ENCODE measurements at places on chromosomes 7 and 10.

DNA sequence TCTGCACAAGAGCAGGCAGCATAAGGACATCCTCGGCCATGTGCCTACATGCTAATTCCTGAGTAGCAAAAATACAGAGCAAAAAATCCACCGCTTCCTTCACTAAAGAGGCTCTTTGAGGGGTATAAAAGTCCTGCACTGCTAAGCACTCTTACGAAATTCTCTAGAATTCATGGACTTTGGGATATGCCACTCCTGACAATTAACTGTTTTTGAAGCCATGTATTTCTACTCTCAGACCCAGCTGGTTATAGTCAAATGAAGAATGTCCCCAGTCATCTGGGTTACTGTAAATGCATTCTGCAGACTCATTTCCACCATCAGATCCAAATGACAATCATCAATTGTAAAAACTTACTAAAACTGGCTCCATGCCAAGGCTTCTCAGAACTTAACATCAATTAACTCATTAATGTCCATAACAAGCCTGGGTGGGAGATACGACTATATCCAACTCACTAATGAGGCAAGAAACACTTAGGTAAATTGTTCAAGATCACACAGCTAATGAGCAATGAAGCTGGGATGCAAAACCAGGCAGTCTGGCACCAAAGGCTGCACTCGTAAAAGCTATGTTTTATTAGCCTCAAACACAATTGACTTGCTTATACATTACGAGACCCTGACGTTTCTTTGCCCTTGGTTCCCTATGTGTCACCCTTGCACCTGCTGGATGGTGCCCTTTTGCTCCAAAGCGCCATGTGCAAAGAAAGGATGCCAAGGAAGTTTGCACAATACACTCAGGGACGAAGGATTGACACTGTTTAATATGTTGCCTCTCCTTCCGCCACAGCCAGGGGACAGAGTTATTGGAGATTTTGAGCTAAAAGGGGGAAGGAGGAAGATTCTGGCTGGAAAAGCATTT lies 250.4 kb downstream of the ELMO1 start:
- no peak for DNase-seq

DNA sequence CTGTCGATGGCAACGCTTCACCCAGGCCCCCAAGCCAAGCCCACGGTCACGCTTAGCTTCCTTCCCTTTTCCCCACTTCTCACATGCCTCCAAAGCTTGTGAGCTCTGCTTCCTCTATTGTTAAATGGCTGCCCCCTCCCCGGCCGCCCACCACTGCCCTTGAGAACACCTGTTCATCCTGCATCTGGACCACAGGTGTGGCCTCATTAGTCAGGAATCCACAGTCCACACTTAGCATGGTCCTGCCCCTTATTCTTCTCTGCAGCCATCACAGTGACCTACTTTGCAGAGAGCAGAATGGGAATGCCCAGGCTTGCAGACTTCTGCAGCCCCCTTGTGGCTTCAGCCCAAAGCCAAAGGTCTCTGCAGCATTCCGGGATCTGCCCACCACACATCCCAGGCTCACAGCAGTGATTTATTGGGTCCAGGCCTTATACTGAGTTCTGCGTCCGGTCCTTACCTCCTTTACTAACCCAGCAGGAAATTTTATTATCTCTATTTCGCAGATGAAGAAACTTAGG lies 66.9 kb downstream of the PTPRE start:
- no peak for DNase-seq

DNA sequence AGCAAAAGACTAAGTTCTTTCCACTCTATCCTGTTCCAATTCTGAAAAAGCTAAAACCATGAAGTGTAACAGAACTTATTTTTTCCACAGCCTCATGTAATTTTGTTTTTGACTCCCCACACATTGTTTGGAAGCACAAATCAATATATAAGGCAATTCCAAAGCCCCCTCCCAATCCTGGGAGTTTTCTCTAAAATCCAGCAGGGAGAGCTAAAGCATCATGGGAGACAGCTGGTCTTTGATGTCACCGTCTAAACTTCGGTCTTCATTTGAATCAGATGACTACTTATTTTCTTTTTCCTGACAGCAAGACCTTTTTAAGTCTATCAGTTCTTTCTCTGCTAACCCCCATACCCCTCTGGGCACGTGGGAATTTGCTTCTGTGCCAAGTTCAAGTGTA lies 33.3 kb upstream of the PON1 start:
- DNase-seq: no peak

GRCh38 chr7:103679151-103680132 lies 233.4 kb upstream of the SLC26A5 start:
- DNase-seq: no peak

- no peak for DNase-seq
These were observed 11.7 kb downstream of the ORAI2 start for GRCh38 chr7:102444961-102445673.

DNA sequence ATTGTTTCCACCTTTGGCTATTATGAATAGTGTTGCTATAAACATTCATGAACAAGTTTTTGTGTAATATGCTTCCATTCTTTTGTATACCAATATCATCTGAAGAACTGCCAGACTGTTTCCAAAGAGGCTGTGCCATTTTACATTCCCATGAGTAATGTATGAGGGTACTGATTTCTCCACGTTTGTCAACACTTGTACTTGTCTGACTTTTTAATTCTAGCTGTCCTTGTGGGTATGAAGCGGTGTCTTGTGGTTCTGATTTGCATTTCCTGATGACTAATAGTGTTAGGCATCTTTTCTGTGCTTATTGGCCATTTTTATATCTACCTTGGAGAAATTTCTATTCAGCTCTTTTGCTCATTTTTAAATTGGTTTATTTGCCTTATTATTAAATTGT lies 52.8 kb downstream of the LSMEM1 start:
- DNase-seq: no peak

- DNase-seq: no peak
These were observed 71.2 kb downstream of the WNT2 start for GRCh38 chr7:117251687-117252086.

DNA sequence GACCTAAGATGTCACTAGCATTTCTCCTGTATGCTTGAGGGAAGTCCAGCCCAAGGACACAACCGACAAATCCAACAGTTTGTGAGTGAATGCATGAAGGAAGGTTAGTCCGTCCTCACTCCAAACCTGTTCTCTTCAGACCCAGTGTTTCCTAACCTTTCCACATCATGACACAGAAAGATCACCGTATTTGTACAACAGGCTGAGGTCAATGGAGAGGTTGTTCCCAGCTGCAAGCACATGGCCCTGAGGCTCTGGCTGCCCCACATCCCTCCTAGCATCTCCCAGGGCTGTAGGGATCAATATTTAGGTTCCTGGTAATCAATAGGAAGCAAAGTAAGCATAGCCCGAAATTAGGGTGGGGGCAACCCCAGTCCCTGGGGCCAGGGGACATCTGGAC lies 227.9 kb downstream of the PLXNA4 start:
- DNase-seq: no peak

DNA sequence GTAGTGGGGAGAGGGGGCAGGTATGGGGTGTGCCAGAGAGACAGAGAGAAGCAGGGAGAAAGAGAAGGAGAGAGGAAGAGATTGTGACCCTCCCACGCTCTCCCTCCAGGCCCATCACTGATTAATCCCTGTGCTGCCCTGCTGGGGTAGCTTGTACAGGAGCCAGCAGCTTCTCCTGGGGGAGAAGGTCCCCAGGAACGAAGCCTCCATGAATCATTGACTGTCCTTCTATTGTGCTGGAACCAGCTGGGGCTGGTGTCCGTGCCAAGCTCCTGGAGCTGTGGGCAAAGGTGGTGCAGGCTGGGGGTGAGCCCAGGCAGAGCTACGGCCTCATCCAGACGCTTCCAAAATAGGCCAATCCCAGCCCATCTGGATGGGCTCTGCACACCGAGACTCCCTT lies 20.9 kb downstream of the AQP1 start:
- no peak for DNase-seq

- DNase-seq: no peak
These were observed 45.3 kb downstream of the STARD3NL start for GRCh38 chr7:38223306-38223705.

DNA sequence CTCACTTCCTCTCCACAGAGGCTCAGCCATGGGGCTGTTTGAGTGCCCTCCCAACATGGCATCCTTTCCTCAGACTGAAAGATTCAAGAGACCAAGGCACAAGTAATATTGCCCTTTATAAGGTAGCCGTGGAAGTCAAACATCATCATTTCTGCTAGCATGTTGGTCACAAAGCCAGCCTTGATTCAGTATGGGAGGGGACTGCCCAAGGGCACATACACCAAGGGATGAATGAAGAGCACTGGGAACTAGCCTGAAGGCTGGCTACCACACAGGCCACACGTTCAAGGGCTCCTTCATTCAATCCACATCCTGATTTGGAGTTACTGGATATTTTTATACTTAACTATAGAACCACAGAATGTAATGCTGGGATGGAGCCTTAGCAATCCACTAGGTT lies 39.3 kb downstream of the CPVL start:
- DNase-seq: no peak

GRCh38 chr10:96287392-96288105 lies 16.2 kb upstream of the BLNK start:
- DNase-seq: no peak

DNA sequence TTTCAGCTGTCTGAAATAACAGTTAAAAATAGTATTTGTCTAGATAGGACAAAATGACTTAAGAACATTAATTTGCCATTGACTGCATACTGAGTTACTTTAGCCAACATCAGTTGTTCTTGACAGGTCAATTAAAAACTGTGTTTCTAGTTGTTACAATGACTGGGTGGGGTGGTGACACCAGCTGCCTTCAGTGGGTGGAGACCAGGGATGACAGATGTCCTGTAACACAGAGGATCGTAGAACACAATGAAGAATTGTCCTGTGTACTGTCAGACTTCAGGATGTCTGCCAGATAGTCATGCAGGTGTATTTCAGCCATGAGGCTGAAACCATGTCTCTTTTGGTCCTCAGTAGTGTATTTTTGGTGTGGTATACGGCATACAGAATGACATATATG lies 24.4 kb downstream of the TRUB1 start:
- no peak for DNase-seq

DNA sequence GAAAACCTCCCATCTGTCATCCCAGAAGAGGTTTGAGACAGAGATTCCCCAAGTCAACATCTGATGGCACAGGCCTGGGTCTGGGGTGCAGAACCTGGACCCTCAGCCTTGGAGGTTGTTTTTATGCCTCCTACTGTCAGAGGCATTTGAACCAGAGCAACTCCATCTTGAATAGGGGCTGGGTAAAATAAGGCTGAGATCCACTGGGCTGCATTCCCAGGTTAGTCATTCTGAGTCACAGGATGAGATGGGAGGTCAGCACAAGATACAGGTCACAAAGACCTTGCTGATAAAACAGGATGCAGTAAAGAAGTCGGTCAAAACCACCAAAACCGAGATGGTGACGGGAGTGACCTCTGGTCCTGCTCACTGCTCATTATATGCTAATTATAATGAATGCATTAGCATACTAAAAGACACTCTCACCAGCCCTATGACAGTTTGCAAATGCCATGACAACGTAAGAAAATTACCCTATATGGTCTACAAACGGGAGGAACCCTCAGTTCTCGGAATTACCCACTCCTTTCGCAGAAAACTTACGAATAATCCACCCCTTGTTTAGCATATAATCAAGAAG lies 92.0 kb downstream of the ITGA8 start:
- no peak for DNase-seq

GRCh38 chr7:47795631-47796030 lies 152.6 kb downstream of the PKD1L1 start:
- DNase-seq: no peak

- no peak for DNase-seq
These were observed 55.7 kb upstream of the MKX start for GRCh38 chr10:27801171-27801785.

- no peak for DNase-seq
These were observed 1.4 kb downstream of the ATRNL1 start for GRCh38 chr10:115094416-115095140.

Measured in activated CD4-positive, alpha-beta T cell treated with anti-CD3 and anti-CD28 coated beads, Interleukin-2, amount 50 U/mL, for 4 hours (primary cell).